ENCODE measurements at places on chromosomes 11 and 22. TPM values are rescaled to one million over a fixed set of nuclear protein-coding genes. Genes with fewer than 3 reads are reported as not detected.

DNA sequence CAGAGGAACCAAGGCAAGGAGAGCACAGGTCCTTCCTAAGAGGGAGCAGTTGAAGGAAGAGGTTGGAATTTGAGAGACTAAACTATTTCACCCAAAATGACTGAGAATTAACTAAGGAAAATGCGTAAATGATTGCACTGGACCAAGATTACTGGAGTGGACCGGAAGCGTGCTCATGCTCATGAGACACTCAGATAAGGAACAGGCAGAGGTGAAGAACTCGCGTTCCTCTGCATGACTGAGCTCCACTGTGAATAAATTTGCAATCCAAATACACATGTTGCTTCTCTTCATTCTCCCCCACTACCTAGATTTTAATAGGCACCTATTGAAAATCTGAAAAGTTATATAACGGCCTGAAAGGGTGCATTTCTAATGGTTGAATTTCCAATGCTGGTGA lies 207.0 kb downstream of the KIRREL3 start:
- no peak for DNase-seq

DNA sequence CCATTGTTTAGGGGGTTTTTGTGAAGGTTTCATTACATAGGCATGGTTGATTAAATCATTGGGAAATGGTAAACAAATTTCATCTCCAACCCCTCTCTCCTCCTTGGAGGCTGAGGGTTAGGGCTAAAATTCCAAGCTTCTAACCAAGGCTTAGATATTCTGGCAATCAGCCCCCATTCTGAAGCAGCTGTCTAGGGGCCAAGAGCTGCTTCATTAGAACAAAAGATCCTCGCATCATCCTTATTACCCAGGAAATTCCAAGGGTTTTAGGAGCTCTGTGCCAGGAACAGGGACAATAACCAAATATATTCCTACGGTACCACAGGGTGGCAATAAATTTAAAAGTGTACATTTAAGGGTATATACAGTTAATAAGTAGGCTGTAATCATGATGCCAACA lies 22.5 kb upstream of the EED start:
- no peak for DNase-seq

DNA sequence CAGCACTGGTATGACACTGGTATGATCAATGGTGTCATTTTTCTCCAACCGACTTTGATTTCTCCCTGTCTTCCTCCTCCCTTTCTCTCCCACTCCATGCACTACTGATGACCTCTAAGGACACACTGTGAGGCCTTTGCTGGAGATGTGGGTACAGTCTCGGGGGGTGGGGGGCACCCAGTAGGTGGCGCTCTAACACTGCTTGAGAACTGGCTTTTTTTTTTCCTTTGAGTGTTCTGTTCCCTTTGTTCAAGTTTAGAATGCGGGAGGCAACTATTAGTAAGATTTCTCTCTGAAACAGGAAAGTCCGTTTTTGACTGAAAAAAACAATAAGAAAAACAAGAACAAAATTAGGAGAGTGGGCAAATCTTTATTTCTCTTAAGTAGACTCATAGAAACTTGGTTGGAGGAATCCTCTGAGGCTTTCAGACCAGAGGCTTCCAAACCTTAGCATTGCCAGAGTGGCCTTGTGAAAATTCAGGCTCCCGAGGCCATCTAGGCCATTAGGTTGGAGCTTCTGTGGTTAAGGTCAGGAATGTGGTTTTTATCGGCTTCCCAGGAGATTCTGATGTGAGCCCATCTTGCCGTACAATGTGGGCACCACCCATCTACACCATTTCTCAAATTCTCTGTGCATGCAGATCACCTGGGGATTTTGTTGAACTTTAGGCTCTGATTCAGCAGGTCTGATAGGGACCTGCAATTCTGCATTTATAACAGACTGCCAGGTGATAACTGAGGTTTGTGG lies 43.2 kb downstream of the PANX1 start:
- DNase-seq = no peak

CCDC15 gene
- total RNA-seq = 3.1 TPM

DNA sequence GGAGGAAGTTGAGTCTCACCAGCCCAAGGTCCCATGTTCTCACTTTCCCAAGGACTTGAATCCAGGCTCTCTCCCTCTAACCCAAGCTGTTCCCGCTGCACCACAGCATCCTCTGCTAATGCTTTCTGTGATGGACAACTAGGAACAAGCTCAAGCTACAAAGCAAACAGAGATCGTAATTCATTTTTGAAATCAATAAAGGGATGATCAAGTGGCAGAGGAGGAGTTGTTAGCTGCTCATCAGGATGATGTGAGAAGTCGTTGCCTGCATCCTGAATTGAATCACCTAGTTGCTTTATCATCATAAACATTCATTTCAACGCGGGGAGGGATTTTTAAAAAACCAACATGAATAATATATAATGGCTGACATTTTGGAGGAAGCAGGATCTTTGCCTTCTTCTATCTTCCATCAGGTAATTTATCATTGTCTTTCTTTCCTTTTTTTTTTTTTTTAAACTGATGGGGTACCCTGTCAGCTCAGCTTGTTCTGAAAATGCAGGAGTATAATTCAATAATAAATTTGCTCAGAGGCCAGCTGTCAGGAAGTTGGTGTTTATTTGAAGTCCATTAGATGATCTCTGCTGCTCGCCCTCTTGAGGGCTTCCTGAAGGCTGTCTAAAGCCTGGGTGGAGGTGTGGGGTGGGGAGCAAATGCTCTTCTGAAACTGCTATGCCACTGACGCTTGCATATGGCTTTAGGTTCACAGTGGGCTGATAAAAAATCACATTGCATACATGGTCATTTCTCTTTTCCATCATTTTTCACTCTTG lies 174.4 kb upstream of the NARS2 start:
- no peak for DNase-seq

DNA sequence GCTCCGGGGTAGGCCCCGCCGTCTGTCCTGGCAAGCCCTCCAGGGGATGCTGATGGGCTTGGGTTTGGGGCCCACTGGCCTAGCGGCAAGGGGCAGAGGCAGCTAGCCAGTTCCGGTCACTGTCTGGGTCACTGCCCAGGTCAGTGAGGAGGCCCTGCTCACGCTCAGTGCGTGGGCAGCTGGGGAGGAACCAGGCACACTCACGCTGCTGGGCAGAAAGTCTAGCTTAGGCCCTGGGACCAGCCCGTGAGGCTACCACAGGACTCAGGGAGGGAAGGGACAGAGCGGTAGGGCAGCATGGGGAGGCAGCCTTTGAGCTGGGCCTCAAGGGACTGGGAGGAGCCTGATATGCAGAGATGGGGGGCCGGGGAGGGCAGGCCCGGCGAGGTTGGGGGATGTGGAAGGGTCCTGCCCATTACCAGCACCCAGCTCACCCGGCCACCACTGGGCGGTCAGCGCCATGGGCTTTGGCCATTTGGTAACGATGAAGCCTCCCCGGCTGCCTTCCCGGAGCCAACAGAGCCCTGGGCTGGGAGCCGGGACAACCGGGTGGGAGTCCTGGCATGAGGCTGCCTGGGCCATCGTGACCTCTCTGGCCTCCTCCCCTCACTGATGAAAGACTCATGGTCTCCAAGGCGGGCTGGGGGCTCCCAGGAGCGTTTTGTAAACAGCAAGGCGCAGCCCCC lies 14.2 kb downstream of the SHISAL1 start:
- DNase-seq = no peak

GRCh38 chr22:31707519-31707918 lies 42.4 kb downstream of the PRR14L start:
- DNase-seq = no peak

DNA sequence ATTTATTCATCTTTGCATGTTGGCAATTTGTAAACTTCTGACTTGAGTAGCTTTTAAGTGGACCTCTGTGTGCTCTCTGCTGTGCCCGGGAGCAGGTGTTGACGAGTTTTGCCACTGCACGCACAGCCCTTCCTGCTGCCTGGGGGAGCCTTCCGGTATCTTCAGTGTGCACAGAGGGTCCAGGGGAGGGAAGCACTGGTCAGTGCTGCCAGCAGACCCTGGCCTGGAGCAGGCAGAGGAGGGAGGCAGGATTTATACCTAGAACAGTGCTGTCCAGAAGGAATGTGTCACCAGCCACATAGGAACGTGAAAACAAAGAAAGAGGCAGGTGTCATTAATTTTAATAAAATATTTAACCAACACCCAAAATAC lies 403.6 kb downstream of the TBC1D22A start:
- DNase-seq = no peak

DNA sequence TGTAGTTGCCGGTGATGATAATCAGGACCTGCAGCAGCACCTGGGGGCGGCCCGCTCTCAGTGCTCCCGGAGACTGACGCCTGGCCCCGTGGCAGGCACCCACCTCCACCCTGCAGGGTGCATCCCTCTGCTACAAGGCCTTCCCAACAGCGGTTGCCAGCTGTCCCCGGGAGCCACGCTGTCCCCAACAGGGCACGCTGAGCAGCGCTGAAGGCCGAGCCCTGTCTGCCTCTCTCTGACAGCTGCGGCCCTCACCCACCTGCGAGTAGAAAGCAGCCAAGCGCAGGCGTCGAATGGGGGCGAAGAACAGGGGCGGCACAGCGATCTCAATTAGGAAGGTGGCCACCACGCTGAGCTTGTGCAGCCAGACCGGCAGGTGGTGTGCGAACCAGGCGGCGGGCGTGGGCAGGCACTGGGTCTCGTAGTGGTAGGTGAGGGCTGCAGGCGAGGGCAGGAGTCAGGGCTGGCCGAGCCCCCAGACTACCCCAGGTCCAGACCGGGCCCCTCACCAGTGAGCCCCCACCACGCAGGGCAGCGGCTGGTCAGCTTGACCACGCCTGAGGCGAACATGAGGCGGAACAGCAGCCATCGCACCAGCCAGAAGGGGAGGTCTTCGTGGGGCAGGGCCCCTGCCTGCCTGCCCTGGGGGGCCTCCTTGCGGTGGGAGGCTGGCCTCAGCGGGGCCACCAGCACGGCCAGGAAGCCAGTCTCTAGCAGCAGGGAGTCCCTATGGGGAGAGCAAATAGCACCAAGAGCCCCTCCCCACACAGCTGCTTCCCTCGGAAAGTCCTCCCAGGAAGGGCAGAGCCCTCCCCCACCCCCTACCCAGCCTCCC lies 1.5 kb downstream of the LMF2 start:
- DNase-seq = no peak

THY1 gene
- total RNA-seq = 9.7 TPM

FAR1 gene
- 35.1 TPM for total RNA-seq

DNA sequence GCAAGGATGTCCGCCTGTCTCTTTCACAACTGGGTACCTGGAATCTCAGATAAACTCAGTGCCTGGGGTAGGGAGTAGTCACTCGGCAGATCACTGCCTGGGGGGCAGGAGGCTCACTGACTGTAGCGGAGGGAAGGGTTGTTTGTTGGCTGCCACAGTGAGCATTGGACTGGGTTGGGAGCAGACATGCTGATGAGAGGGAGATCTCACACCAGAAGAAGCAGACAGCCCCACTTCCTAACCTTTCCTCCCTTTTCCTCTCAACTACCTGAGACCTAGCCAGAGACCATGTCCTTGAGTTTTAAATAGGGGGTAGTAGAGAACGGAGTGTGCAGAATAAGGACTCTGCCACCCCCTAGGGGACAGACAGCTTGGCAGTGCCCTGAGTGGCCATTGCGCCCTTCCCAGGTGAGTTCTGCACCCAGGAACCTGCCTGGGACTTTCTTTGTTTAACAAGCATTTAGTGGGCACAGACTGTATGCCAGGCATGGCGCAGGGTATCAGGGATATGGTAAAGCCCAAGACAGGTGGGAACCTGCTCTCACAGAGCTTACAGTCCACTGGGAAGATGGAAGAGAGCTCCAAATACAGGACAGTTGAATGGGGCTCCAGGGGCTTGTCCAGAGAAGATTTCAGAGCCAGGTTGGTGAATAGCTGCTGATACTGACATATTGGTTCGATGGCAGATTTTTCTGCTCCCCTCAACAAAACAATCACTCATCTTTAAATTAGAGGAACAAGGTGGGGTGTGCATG lies 115.7 kb upstream of the NNMT start:
- no peak for DNase-seq

- DNase-seq = no peak
These were observed 49.7 kb downstream of the RPL27A start for GRCh38 chr11:8732324-8732670.

DNA sequence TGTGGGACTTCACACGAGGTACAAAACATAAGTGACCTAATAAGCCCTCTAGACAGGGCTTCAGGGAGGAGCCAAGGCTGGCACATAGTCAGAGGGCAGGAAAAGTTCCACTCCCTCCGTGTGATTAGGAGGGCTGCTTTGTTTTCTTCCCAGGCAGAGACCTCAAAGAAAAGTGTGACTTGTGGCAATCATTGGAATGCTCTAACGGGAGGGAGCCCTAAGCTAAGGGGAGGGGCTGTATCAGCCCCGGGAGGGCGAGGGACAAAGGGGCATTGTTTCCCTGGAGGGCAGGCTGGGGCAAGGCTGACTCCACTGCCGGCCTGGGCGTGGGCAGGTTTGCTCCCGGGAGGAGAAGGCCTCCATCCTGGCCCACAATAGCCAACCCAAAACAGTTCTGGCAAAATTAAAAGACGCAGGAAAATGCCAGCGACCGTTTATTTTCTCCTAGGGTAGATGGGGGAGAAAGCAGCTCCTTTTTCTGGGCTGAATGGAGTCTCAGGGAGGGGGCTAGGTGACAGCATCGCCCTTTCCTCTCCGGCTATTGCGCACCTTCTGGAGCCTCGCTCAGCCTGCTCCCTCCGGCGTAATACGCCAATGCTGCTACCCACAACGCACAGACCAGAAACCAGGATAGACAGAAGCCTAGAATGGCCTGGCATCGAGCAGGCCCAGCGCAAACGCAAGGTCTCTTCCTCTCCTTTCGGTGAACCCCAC lies 60.2 kb downstream of the ENDOD1 start:
- peak; percentile 50 for DNase-seq

DNA sequence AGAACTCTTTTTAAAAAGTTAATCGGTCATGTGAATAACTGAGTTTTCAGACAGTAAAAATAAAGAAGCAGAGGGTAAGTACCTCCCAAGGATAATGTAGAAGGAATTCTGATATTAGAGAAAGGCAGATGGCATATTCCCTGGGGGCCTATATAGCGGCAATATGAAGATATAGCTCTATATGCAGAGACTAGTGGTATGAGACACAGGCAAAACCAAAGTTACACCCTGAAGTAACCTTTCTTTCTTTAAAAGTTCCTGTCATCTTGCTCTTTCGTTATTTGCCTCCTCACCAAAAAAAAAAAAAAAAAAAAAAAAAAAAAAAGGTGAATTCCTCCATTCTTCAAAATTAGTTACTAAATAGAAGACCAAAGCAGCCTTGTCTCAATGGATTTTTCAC lies 76.2 kb upstream of the ARHGAP32 start:
- DNase-seq = no peak

DNA sequence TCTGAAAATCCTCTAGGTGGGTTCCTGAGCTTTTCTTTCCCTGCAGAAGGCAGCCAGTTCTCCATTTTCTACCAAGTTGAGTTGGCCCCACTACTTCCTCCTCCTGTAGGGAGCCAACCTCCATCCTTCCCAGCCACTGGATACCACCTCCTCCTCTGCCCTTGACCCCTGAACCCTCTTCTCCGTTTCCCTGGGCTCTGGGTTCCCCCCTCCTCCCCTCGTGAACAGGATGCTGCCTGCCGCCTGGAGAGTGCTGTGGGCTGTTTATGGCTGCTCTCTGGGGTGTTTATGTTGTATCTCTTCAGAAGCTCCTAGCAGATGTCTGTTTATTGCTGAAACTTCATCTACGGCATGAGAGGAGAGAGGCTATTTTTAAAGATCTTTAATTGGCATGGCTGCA lies 8.6 kb downstream of the MICAL2 start:
- no peak for DNase-seq

- DNase-seq = no peak
These were observed 60.3 kb downstream of the IRAG1 start for GRCh38 chr11:10633261-10633660.

- DNase-seq = no peak
These were observed 4.6 kb upstream of the ASCL3 start for GRCh38 chr11:8947230-8947943.
